ENCODE measurements at places on chromosomes 13 and 19. TPM values are rescaled to one million over a fixed set of nuclear protein-coding genes. Genes with fewer than 3 reads are reported as not detected.

Gene BCAM
- 144 TPM for total RNA-seq

Gene CRTC1
- 17.5 TPM for total RNA-seq

Gene C13orf42
- total RNA-seq = not detected

Gene ZNF565
- 1.5 TPM for total RNA-seq

Gene PRX
- total RNA-seq = 3.5 TPM

Gene PSG11
- total RNA-seq = not detected

Gene ZNF224
- 59.7 TPM for total RNA-seq

Gene ZNF254
- total RNA-seq = 28.4 TPM

Gene ARRDC2
- total RNA-seq = 77.9 TPM

DNA sequence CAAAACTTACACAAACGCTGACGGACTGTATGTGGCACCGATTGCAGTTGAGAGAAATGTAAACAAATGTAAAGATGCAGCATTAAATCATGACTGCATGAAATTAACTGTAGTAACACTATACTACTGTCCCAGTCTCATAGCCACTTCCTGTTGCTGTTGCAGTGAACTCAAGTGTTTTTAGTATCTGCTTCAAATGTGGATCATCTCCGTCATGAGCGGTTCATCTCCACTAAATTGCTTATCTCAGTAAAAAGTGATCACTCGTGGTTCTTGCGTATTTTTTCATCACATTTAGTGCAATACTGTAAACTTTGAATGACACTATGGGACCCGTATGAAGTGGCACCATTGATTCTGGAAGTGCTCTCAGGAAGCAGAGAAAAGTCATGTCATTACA lies 60.3 kb upstream of the RNF113B start:
- no peak for DNase-seq

DNA sequence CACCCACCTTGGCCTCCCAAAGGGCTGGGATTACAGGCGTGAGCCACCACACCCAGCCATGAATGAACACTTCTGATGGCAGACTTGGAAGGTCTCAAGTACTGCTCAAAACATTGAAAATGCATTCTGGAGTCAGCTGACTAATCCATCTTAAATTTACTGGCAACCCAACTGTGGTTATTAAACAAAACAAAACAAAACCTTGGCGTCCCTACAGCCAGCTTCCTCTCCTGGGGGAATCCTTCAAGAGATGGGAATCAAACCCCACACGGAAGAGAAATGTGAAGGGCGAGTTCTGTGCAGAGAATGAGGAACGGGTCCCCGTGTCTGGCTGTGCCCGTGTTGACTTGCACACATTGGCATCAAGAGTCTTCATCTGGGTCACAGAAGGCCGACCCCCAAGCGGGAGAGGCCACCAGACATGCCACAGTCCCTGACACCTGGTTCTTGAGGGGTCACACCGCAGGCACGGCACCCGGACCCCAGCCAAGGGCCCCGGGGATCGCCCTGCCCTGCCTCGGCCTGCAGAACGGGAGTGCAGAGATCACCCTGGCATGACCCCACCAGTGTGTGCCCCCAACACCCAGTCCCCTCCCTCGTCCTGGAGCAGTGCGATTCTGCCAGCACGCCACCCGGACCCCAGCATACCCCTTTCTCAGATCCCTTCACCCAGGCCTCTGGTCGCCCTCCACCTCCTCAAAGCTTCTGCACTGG lies 3.2 kb downstream of the MAP2K2 start:
- no peak for DNase-seq

DNA sequence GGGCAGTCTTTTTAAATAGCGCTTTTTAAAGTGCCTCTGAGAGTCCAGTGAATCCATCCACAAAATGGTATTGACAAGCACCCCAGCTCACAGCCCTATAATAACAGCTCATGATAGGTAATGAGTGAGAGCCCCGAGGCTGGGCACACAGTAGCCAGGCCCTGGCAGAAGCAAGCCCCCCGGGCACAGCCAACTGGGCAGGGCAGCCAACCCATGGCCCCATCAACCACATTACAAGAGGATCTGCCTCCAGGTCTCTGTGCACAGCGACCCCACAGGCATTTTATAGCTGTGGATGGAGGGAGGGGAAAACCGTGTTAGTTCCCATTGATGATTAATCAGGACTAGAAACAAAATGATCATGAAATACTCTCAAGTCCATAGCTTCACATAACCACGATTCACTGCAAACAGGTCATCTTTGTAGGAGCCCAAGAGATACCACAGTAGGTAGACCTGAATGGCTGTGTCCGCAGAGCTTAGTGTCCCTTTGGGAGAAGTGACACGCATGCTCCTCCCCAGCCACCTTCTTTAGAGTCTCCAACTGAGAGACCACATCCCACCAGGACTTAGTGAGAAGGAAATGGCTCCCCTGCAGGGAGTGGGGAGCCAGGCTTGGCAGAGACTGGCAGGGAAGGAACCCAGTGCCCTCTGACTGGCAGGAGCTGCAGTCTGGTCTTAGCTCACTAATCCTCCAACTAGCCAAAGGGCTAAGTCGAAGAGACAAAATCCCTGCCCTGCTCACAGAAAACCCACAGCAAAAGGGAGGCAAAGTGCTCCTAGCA lies 4.3 kb upstream of the VSTM2B start:
- DNase-seq = no peak

GRCh38 chr19:50358483-50359327 lies 6.7 kb downstream of the NAPSA start:
- DNase-seq = peak; percentile 60

DNA sequence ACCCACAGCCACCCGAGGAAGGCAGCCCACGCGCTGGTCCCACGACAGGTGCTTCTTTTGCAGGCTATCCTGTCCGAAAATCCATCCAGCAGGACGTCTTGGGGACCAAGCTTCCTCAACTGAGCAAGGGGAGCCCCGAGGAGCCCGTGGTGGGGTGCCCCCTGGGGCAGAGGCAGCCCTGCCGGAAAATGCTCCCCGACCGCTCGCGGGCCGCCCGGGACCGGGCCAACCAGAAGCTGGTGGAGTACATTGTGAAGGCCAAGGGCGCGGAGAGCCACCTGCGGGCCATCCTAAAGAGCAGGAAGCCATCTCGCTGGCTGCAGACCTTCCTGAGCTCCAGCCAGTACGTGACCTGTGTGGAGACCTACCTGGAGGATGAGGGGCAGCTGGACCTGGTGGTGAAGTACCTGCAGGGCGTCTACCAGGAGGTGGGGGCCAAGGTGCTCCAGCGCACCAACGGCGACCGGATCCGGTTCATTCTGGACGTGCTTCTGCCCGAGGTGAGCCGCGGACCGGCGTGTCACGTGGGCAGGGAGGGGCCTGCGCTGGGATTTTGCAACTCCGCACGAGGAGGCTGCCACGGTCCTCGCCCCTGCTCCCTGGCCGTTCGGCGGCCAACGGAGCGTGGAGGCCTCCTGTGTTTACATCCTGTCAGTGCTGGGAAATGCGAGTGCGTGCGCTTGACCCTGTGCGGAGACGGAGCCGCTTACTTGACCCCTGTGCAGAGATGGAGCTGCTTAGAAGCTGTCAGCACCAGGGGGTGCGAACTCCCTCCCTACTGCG lies 12.9 kb upstream of the NDUFS7 start:
- DNase-seq = no peak

- DNase-seq = no peak
Observed at GRCh38 chr19:55212447-55212846, 3.1 kb upstream of the PTPRH start.

GRCh38 chr19:15210323-15210781 lies 9.6 kb upstream of the NOTCH3 start:
- DNase-seq = peak; percentile 56

DNA sequence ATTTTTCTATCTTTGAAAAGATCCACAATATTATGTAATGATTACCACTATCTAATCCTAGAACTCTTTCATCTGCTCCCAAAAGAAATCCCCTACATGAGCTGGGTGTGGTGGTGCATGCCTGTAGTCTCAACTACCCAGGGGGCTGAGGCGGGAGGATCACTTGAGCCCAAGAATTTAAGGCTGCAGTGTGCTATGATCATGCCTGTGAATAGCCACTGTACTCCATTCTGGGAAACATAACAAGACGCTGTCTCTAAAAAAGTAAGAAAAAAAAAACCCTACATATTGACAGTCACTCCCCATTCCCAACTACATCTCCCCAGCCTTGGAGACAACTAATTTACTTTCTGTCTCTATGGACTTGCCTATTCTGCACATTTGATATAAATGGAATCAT lies 1.1 kb upstream of the ZNF226 start:
- DNase-seq = no peak

- no peak for DNase-seq
Observed at GRCh38 chr19:17160908-17161307, 54.2 kb upstream of the USE1 start.

DNA sequence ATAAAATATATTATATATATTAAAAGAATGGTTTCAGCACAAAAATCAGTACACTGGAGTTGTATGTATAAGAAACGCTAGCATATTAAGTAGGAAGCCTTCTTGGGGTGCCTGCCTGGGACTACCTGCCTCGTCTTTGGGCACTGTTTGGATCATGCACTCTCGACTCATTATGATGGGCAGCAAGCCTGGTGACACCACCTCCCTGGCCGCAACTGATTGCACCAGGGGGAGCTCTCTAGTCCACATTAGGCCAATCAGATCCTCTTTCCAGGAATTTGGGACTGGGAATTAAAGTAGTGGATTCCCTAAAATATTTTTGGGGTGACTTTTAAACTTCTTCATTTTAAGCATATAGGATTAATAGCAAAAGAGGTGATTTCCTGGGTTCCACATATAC lies 56.0 kb upstream of the RGCC start:
- DNase-seq = no peak

DNA sequence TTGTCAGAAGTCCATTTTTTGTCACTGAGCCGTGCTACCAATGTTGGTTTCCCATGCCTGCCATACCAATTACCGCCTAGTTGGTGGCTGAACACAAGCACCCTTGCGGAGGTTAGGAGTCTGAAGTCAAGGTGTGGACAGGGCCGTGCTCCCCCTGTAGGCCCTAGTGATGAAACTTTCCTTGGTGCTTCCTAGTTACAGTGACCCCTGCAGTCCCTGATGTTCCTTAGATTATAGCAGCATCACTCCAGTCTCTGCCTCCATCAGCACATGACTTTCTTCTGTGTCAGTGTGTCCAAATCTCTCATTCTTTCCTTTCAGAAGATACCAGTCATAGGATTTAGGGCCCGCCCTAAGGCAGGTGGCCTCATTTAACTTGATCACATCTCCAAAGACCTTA lies 99.0 kb downstream of the MYO16 start:
- DNase-seq = no peak

DNA sequence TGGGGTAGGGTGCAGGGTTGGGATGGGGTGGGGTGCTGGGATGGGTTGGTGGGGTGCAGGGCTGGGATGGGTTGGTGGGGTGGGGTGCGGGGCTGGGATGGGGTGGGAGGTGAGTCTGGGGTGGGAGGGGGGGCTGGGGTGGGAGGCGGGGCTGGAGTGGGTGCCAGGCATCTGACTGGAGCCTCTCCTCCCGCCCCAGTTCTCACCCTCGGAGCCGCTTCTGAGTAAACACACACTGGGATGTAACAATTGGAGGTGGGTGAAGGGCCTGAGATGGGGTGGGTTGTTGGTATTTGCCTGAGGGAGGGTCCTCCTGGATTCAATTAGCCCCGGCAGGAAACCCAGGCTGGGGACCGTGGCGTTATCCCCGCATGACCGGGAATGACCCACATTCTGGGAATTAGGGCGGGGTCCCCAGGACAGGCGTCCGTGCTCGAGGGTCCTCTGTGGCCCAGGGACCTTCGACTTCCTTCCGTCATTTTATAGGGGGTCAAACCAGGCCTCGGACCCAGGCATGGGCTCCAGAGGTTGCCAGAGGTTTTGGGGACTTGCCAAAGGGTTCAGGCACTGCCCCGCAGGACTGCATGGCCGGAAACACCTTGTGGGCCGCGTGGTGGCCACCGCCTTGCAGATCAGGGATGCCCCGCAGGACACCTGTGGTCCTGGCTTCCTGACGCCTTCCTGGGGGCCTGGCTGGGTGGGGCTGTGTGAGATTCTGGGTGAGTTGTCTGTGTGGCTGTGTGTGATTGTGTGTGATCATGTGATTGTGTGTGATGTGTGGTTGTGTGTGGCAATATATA lies 1.4 kb downstream of the TMPRSS9 start:
- DNase-seq = no peak

DNA sequence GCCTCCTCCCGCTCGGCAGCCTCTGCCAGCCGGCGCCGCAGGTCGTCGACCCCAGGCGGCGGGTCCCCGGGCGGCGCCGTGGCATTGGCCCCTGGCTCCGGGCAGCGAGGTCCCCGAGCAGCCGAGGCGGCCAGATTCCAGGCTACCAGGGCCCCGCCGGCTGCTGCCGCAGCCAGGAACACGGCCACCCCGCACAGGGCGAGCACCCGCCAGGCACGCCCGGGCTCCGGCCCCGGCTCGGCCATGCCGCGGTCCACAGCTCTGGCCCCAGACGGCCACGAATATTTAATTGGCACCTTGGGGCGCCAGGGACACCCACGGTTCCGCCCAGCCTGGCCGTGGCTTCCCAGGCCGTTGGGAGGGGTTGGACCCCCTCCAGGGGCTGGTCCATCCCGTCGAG lies at the start of gene CCDC194:
Gene CCDC194, minus strand, starts transcription at position 283 of the 400 bp plus-strand sequence. Its CDS starts 38 bp downstream, at position 245.
- DNase-seq = no peak

DNA sequence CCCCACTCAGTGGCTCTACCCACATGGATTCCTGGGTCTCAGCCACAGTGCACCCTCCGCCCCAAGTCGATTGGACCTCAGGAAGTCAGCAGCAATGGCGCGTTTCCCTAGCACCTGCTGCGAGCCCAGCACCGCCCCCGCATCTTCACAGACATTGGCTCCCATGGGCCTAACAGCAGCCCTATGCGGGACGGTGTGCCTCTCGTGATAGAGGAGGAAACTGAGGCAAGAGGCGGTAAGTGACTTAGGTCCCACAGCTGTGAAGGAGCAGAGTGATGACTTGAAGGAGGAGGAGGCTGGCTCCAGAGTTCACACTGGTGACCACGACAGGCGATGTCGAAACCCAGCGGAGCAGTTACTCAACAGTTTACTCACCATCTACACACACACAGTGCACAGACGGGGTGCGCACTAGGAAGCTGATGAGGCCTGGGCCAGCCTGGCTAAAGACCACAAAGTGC lies 104.5 kb upstream of the SOX1 start:
- DNase-seq = no peak

- no peak for DNase-seq
Observed at GRCh38 chr19:2616741-2617392, 85.6 kb downstream of the GNG7 start.

DNA sequence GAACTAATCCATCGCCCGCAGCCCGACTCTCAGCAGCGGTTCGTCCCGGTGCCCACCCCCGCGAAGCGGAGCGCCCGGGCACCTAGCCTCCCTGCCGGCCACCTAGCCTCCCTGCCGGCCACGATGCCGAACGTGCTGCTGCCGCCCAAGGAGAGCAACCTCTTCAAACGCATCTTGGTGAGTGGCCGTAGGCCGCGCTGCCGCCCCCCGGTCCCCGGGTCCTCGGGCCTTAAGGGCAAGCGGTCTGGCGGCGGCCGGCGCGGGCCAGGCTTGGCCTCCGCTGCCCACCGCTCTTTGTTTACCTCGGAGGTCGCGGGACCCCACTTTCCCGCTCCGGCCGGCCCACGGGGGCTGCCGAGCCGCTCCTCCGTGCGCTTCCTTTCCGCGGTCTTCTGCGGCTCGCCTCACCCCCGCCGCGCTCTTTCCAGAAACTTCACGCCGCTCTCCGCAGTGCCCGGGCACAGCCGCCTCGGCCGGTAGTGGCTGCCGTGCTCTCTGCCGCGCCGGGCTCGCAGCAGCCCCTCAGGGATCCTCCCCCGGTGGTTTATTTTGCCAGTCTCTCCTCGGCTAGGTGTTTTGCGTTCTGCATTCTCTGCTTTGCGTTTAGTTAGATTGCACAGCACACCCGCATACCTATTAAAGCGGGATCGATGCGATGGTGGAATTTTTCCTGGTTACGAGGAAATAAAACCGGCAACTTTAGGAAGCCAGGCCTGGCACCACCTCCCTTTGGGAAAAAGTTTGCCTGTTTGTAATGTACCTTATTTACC lies 524 bp downstream of the NAA16 start:
- DNase-seq = peak; percentile 18
